ENCODE measurements at places on chromosomes 4 and X. TPM values are rescaled to one million over a fixed set of nuclear protein-coding genes. Genes with fewer than 3 reads are reported as not detected.

Gene SGMS2
- total RNA-seq = 33.0 TPM

Gene GLOD5
- total RNA-seq = not detected

Gene ARSD
- 18.6 TPM for total RNA-seq

Gene SPANXN4
- not detected for total RNA-seq

Gene STIM2
- total RNA-seq = 23.6 TPM

Gene SPACA5
- total RNA-seq = not detected

Gene IL3RA
- 28.9 TPM for total RNA-seq

Gene MAGEC1
- not detected for total RNA-seq

Gene HS3ST1
- 1.3 TPM for total RNA-seq

Gene CCKAR
- total RNA-seq = not detected

Gene RAB40A
- total RNA-seq = 0.58 TPM

Gene NPY1R
- total RNA-seq = not detected
